Osteocyte (in vitro differentiated cells): ENCODE measurements at places on chromosomes 4 and X. TPM values are rescaled to one million over a fixed set of nuclear protein-coding genes. Genes with fewer than 3 reads are reported as not detected.
A peak's percentile ranks its signal among the peaks of the same experiment; 100 is the strongest.

DNA sequence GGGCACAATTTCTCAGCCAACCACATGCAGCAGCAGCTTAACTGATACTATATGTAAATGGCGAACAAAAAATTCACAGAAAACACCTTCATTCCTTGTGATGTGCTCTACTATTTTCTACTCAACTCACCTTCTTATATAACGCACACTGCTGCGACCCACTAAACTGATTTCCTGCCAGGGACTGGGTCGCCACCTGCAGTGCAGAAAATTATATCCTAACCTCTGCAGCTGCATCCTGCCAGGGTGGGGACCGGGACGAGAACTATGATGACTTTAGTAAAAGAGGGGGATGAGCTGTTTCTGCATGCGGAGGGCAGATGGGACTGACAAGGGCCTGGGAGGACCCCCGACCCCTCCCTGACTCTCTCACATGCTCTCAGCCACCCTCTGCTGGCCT, 27.4 kb downstream of the ABLIM2 start:
- peaks cover 48% of the 10 kb centered on the region for H3K27me3 ChIP-seq
- no peak for DNase-seq

GRCh38 chr4:9931146-9931545, 90.2 kb downstream of the SLC2A9 start:
- no peak overlapping the region for H3K27ac ChIP-seq
- H3K36me3 ChIP-seq = no peaks in the 10 kb centered on the region
- DNase-seq = no peak
- H3K4me1 ChIP-seq = no peaks in the 10 kb centered on the region
- no peak overlapping the region for H3K4me3 ChIP-seq
- peaks cover 5% of the 10 kb centered on the region for H3K27me3 ChIP-seq

DNA sequence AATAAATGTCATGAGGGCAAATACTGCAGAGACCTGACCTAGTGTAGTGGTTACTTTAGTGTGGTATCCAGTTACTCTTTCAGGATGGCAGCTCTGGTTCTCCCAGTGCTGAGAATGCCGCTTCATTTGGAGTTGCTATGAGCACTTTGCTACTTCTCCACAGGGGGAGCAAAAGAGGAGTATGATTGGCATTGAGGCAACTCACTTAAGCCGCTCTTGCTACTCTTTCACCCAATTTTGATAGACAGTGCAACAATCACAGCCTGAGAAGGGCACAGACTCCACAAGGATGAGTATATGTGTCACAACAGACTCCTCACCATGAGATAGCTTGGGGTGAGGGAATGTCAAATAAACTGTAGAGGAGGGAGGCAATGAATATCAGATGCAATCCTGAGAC, 81.2 kb downstream of the NPY1R start:
- H3K27ac ChIP-seq = no peak overlapping the region
- no peak for DNase-seq
- H3K36me3 ChIP-seq = no peaks in the 10 kb centered on the region
- H3K4me1 ChIP-seq = no peaks in the 10 kb centered on the region
- H3K27me3 ChIP-seq = no peaks in the 10 kb centered on the region
- no peak overlapping the region for H3K4me3 ChIP-seq

GRCh38 chrX:16653424-16653823, 3.5 kb downstream of the S100G start:
- no peak for DNase-seq
- H3K27ac ChIP-seq = peak overlapping the region; percentile 70
- H3K4me1 ChIP-seq = peaks cover 53% of the 10 kb centered on the region
- H3K36me3 ChIP-seq = peaks cover 28% of the 10 kb centered on the region
- no peaks in the 10 kb centered on the region for H3K27me3 ChIP-seq

DNA sequence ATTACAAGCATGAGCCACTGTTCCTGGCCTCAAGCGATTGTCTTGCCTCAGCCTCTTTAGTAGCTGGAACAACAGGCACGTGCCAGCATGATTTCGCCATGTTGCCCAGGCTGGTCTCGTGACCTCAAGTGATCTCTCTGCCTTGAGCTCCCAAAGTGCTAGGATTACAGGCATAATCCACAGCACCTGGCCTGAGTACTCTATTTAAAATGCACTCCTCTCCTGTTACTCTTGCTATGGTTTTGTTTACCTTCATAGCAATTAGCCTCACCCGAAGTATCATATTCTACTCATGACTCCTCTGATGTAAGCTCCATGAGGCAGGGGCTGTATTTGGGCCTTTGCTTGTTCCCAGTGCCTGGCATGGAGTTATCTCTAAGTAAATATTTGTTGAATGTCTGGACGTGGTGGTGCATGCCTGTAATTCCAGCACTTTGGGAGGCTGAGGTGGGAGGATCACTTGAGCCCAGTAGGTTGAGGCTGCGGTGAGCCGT, 92.5 kb upstream of the SLC34A2 start:
- no peak overlapping the region for H3K4me3 ChIP-seq
- H3K36me3 ChIP-seq = no peaks in the 10 kb centered on the region
- H3K4me1 ChIP-seq = no peaks in the 10 kb centered on the region
- no peak for DNase-seq
- H3K27me3 ChIP-seq = peaks cover 11% of the 10 kb centered on the region

Gene RNF150
- total RNA-seq = 56.2 and 56.5 TPM in 2 replicates
